ENCODE measurements at places on chromosomes 7 and 10. TPM values are rescaled to one million over a fixed set of nuclear protein-coding genes. Genes with fewer than 3 reads are reported as not detected.

DNA sequence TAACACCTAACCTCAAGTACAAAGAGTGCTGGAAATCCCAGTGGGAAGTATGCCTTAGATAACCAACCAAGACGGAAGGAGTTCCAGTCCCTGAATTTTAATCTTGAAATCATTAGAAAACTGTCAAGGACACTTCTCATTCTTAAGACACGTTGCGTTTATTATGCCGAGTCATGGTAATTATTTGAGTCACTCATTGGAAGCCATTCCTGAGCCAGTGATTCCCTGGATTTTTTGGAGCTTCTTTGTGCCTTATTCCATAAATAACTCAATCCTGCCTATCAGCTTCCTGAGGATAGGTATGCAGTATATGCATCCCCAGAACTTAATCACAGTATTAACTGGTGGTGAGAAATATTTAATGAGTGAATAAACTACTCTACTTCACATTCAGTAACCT is 77.4 kb downstream of the PPP1R17 start:
- no peaks in the 10 kb centered on the region for H3K4me1 ChIP-seq
- no peaks in the 10 kb centered on the region for H3K27me3 ChIP-seq
- no peak overlapping the region for H3K27ac ChIP-seq

GRCh38 chr10:19713159-19713558 is 103.1 kb upstream of the PLXDC2 start:
- H3K27ac ChIP-seq = no peak overlapping the region
- no peaks in the 10 kb centered on the region for H3K4me1 ChIP-seq
- no peak overlapping the region for H3K4me3 ChIP-seq
- H3K36me3 ChIP-seq = no peaks in the 10 kb centered on the region

DNA sequence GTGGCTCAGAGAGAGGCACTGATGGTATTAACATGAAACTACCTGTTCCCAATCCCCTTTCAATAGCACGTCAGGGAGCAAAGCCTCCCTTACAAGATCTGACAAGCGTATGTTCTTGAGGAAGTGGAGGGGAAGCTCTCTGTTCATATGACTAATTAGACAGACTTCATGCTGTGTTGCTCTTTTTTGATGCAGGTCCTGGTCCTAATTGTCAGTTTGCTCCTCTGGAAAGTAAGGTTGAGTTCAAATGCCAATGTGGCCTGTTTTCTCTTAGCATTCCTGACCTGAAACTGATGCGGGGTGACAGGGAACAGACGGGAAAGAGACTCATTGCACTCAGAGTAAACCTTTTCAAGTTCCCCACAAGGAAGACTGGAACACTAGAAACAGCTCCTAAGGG is 27.0 kb upstream of the TBX20 start:
- no peaks in the 10 kb centered on the region for H3K27me3 ChIP-seq
- H3K27ac ChIP-seq = no peak overlapping the region
- H3K4me3 ChIP-seq = no peak overlapping the region
- H3K4me1 ChIP-seq = no peaks in the 10 kb centered on the region
- DNase-seq = no peak
- no peaks in the 10 kb centered on the region for H3K36me3 ChIP-seq

DNA sequence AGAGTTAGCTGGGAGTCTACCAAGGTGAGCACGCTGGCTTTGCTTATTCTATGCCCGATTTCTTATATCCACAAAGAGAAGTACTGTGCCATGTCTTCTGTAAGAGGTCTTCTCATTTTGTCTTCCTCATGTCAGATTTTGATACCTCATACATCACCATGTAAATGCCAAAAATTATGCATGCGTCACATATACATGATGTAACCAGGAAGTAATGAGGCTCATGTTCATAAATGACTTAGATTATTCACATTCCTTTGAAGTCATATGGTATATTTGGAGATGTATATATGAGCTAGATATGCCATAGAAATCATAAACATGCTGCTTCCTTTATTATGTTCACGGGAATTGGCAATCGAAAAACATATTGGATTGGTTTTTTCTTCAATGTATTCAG is 97.7 kb upstream of the CELF2 start:
- peaks cover 17% of the 10 kb centered on the region for H3K4me1 ChIP-seq
- H3K4me3 ChIP-seq = no peak overlapping the region
- no peak overlapping the region for H3K27ac ChIP-seq

GRCh38 chr7:75776295-75776971 is 4.4 kb upstream of the CCL26 start:
- peaks cover 5% of the 10 kb centered on the region for H3K4me1 ChIP-seq
- no peaks in the 10 kb centered on the region for H3K27me3 ChIP-seq
- no peaks in the 10 kb centered on the region for H3K36me3 ChIP-seq
- DNase-seq = no peak

GRCh38 chr10:71964098-71964742 is at the start of gene CHST3:
Gene CHST3 (plus strand): TSS chr10:71964395. CDS start chr10:72005843, 41,448 bp downstream.
- peak within 1 kb of the TSS; percentile 67 for H3K4me3 ChIP-seq
- DNase-seq = peak; percentile 62
- H3K27ac ChIP-seq = peak within 1 kb of the TSS; percentile 92
- no peaks in the 10 kb centered on the region for H3K36me3 ChIP-seq
- peaks cover 33% of the 10 kb centered on the region for H3K4me1 ChIP-seq

GRCh38 chr7:141930211-141930610 is 14.0 kb downstream of the OR9A4 start:
- no peak overlapping the region for H3K27ac ChIP-seq
- H3K27me3 ChIP-seq = no peaks in the 10 kb centered on the region
- DNase-seq = no peak

DNA sequence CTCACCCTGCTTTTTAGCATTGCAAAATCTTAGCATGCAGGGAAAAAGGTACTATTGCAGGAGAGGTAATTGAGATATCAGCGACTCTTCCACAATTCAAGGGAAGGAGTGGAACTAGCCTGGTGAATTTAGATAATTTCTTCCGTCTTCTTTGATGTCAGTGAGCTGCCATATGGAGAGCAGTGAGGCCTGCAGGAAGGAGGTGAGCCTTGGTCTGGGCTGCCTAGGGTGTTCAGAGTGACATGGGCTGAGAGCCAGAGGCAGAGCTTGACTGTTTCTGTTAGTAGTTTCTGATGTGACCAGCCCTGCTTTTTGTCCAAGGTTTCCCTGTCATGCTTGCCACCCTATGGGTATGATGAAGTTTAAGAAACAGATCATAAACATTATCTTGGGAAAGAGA is 28.6 kb downstream of the KAT6B start:
- no peaks in the 10 kb centered on the region for H3K27me3 ChIP-seq
- peaks cover 44% of the 10 kb centered on the region for H3K4me1 ChIP-seq
- no peak overlapping the region for H3K27ac ChIP-seq
- no peaks in the 10 kb centered on the region for H3K36me3 ChIP-seq
- no peak for DNase-seq
- H3K4me3 ChIP-seq = no peak overlapping the region

DNA sequence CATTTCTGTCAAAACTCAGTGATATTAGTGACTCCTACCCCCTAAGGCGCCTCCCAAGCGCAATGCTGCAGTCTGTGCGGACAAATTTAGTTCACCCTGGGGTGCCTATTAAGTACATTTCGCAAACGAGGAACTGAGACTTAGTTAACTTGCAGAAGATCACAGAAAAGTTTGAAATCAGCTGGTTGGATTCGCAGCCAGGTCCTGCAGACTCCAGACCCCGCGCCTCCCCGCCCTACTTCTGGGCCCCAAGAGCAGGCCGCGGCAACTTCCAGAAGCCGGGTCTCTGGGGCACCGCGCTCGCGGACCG is 588 bp downstream of the CYREN start:
- H3K27me3 ChIP-seq = no peaks in the 10 kb centered on the region
- DNase-seq = no peak
- peaks cover 35% of the 10 kb centered on the region for H3K36me3 ChIP-seq
- H3K27ac ChIP-seq = peak overlapping the region; percentile 94
- peak overlapping the region; percentile 77 for H3K4me3 ChIP-seq

DNA sequence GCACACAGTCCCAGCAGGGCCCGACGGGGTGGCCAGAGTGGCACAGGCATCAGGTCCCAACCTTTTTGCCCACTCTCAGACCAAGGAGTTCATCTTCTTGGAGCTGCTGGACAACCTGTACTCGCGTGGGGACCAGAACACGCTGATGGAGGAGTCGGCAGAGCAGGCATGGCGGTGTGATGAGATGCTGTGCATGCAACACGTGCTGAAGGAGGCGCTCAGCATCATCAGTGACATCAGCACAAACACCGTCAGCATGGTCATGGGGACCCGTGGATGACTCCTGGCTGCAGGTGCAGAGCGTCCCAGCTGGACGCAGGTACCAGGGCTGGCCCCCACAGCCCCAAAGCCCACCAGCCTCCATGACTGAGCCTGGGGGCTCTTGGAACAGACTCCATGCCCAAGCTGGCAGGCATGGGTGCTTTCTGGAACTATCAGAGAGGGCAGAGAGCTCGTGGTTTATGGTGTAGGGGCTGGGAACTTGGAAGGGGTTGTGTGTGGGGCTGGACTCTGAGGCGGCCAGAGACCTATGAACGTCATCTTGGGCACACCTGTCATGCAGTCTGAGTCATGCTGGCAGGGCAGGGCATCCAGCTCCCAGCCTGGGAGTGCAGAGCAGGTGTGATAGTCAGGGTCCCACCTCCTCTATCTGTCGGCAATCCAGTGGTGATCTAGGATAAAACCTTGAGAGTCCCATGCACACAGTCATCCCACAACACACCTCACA is 8.2 kb upstream of the MTPAP start:
- H3K4me3 ChIP-seq = no peak overlapping the region
- no peaks in the 10 kb centered on the region for H3K4me1 ChIP-seq
- DNase-seq = no peak
- no peaks in the 10 kb centered on the region for H3K36me3 ChIP-seq

GRCh38 chr10:28970231-28970630 is 292.9 kb downstream of the BAMBI start:
- no peak overlapping the region for H3K27ac ChIP-seq
- H3K36me3 ChIP-seq = no peaks in the 10 kb centered on the region
- no peak for DNase-seq
- no peaks in the 10 kb centered on the region for H3K4me1 ChIP-seq

GRCh38 chr10:50387732-50388073 is 136.4 kb upstream of the ASAH2 start:
- H3K4me3 ChIP-seq = no peak overlapping the region
- H3K27me3 ChIP-seq = no peaks in the 10 kb centered on the region
- H3K27ac ChIP-seq = no peak overlapping the region
- no peak for DNase-seq
- no peaks in the 10 kb centered on the region for H3K36me3 ChIP-seq

DNA sequence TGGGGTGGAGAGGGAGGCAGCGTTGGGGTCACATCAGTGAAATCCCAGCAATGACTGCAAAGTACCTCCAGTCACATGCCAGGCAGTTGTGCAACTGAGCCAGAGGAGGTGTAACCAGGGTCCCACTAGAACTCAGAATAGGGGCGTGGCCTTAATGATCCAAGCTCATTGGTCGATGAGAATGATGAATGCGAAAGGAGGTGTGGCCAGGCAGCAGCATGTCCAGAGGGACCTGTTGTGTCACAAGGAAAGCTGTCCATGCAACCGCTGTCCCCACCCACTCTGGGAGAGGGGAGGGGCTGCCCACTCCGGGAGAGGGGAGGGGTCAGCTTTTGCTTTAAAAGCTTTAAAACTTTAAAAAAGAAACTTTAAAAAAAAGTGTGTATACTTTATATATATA is 25.3 kb upstream of the MTPAP start:
- peaks cover 5% of the 10 kb centered on the region for H3K4me1 ChIP-seq
- no peak for DNase-seq
- H3K4me3 ChIP-seq = no peak overlapping the region
- H3K27ac ChIP-seq = no peak overlapping the region
- H3K27me3 ChIP-seq = no peaks in the 10 kb centered on the region

- peak overlapping the region; percentile 44 for H3K4me3 ChIP-seq
- no peak for DNase-seq
- no peaks in the 10 kb centered on the region for H3K27me3 ChIP-seq
Measured at GRCh38 chr7:130943981-130944380, 210.0 kb upstream of the KLF14 start.

DNA sequence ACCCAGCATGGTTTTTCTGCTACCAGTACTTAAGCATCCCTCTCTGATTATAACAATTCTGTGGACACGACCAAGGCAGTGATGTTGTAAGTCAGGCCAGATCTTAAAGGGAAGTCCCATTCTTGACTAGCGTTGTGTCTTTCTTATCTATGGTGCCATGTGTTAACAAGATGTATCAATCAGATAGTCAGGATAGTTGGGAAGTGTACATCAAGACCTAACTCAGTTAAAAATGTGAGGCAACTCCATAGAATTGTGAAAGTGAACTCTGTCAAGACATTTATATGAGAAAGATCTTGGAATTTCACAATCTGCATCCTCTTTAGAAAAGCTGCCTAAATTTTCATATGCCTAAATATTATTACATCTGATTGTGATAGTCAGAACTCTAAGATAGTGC is 341.7 kb upstream of the SEMA3D start:
- no peak overlapping the region for H3K4me3 ChIP-seq
- H3K27me3 ChIP-seq = no peaks in the 10 kb centered on the region
- H3K4me1 ChIP-seq = no peaks in the 10 kb centered on the region
- no peak overlapping the region for H3K27ac ChIP-seq
- no peak for DNase-seq

GRCh38 chr7:134058980-134059379 is 68.2 kb upstream of the LRGUK start:
- no peak overlapping the region for H3K27ac ChIP-seq
- H3K27me3 ChIP-seq = no peaks in the 10 kb centered on the region
- H3K4me3 ChIP-seq = no peak overlapping the region
- no peaks in the 10 kb centered on the region for H3K4me1 ChIP-seq

- H3K4me3 ChIP-seq = no peak overlapping the region
- H3K4me1 ChIP-seq = peaks cover 10% of the 10 kb centered on the region
- H3K27me3 ChIP-seq = no peaks in the 10 kb centered on the region
- H3K36me3 ChIP-seq = no peaks in the 10 kb centered on the region
- DNase-seq = no peak
- H3K27ac ChIP-seq = peak overlapping the region; percentile 62
Measured at GRCh38 chr10:43846187-43846680, 197.6 kb upstream of the ZNF32 start.

- H3K27me3 ChIP-seq = no peaks in the 10 kb centered on the region
- peaks cover 55% of the 10 kb centered on the region for H3K4me1 ChIP-seq
- DNase-seq = no peak
- H3K4me3 ChIP-seq = no peak overlapping the region
- H3K27ac ChIP-seq = no peak overlapping the region
- H3K36me3 ChIP-seq = no peaks in the 10 kb centered on the region
Measured at GRCh38 chr10:35417795-35418194, 81.5 kb downstream of the CCNY start.

DNA sequence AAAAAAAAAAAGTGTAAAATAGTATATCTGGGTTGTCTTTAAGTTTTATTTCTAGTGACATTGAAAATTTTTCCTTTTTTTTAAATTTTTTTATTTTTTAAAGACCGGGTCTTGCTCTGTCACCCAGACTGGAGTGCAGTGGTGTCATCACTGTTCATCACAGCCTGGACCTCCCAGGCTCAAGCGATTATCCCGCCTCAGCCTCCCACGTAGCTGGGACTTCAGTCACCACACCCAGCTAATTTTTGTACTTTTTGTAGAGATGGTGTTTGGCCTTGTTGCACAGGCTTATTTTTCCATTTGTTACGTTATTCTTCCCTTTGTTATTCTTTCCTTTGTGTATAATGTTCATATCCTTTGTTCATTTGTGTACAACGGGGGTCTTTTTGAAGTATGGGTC is 30.1 kb downstream of the TSPAN14 start:
- H3K27ac ChIP-seq = peak overlapping the region; percentile 20
- H3K27me3 ChIP-seq = no peaks in the 10 kb centered on the region
- no peak overlapping the region for H3K4me3 ChIP-seq
- no peak for DNase-seq
- H3K36me3 ChIP-seq = peaks cover 10% of the 10 kb centered on the region
- peaks cover 76% of the 10 kb centered on the region for H3K4me1 ChIP-seq

The MMD2 gene
- not detected for total RNA-seq

The NRCAM gene
- total RNA-seq = 2.6 TPM

The PRKRIP1 gene
- total RNA-seq = 20.3 TPM

The AOAH gene
- 29.2 TPM for total RNA-seq

The LHFPL3 gene
- not detected for total RNA-seq

The NPC1L1 gene
- total RNA-seq = 0.21 TPM

The CDNF gene
- 1.3 TPM for total RNA-seq

The SSC4D gene
- 1.7 TPM for total RNA-seq

Data from lower lobe of right lung (tissue), 2 donors.